ENCODE measurements at places on chromosomes 7 and 10.

DNA sequence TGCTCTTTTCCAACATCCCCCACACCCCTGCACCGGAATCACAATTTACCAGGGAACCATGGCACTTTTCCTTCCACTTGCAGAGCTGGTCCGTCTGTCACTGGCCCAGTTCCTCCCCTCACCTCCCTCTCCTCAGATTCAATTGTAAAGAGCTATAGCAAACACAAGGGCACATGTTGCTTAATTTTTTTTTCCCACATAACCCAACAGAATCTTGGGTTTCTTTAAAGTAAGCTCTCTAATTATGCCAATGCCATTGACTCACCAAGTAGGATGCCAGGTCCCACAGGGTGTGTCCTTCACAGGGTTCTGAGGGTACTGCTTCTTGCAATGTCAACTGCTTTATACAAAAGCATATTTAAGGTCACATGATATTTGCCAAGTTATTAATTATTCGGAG is 262.2 kb downstream of the AUTS2 start:
- DNase-seq = no peak

GRCh38 chr10:61939902-61940301 is 38.4 kb downstream of the ARID5B start:
- DNase-seq = no peak

GRCh38 chr10:110259317-110259716 is 45.4 kb downstream of the SMNDC1 start:
- no peak for DNase-seq

GRCh38 chr7:7417414-7417813 is 118.3 kb downstream of the COL28A1 start:
- DNase-seq = no peak

GRCh38 chr7:83819911-83820310 is 171.0 kb upstream of the SEMA3E start:
- no peak for DNase-seq

Measured in Panc1 (cell line).